ENCODE measurements at places on chromosomes 16 and 17.

- no peak for DNase-seq
Observed at GRCh38 chr16:72847187-72848027, 200.5 kb downstream of the ZFHX3 start.

- DNase-seq, result no peak
Observed at GRCh38 chr16:83624429-83625120, 183.2 kb upstream of the HSBP1 start.

DNA sequence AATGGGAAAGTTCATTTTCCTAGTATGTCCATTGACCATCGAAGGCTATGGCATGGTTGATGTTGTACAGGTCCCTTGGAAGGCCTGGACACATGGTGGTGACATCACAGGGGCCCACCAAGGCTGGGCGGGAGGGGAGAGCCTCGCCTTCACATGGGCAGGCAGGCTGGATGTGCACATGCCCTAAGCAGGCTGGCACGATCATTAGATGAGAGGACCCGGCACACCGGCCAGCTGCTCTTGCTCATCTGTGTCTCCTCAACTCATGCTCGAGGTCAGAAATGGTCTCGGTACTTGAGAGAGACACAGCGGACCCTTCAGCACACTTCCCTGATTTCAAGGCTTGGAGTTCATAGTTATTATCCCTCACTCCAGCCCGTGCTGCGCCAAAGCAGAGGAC is 416.9 kb upstream of the ZFHX3 start:
- no peak for DNase-seq

DNA sequence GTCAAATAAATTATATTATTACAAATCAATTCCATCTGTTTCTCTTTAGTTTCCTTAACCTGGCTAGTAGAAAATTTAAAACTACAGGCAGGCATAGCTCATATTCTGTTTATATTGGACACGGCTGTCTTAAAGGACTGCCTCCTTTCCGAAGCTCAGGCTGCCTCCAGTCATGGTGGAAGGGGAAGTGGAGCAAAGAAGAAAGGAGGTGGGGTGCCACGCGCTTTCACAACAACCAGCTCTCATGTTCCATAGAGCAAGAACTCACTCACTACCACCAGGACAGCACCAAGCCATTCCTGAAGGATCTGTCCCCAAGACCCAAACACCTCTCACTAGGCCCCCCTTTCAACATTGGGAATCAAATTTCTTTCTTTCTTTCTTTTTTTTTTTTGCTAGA is 149.3 kb upstream of the KCNJ18 start:
- no peak for DNase-seq

DNA sequence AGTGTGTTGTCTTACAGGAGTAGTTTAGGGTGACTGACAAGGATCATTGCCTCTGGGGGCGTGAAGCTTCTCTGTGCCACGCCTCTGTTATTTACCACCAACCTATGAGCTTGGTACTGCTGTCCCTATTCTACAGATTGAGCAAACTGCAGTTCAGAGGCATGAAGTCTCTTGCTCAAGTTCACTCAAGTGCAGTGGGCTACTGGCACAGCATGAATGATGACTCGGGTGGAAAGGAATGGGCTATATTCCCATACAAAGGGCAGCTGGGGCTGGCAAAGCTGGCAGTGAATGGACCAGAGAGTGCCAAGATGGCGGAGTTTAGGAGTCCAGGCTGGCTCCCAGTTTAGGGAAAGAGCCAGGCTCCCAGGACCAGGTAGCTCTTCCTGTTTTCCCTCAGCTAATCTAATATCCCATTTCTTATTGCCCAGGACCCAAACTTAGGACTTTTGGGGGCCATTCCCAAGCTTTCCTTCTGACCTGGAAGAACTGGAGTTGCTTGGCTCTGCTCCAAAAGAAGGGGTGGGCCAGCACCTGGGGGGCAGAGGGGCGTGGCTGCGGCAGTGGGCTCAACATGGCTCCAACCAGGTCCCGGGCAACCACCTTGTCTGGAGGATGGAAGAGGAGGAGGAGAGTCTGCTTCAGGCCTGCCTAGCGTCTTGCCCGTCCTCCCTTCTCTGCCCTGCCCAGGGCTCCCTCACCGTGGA is 12.9 kb downstream of the PLK1 start:
- no peak for DNase-seq

- DNase-seq, result no peak
Observed at GRCh38 chr16:20904507-20905081, 4.0 kb downstream of the LYRM1 start.

DNA sequence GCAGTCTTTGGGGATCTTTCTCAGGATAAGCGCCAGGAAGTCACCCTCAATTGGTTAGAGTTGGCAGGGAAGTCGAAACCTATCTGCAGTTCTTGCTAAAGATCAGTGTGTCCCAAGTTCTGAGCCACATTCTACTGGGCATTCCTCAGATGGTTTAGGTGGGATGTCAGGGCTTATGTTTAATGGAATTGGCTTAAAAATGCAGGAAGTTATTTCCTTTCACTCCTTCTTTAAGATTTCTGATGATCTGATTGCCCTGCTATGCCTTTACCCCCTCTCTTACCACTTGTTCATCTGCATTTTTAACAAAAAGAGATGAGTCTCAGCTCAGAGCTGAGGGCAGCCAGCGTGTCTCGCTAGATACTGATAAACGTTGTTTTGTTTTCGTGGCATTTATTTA is 30.8 kb downstream of the FOXL1 start:
- peak; percentile 79 for DNase-seq

- DNase-seq, result no peak
Observed at GRCh38 chr17:36851250-36851649, 86.0 kb upstream of the LHX1 start.

Measured in AG09319 (cell line).